Renal cortex interstitium (tissue), 15 donors: ENCODE measurements at places on chromosomes 6 and 20. TPM values are rescaled to one million over a fixed set of nuclear protein-coding genes. Genes with fewer than 3 reads are reported as not detected.

Gene RIMS1
- 2.5 TPM for polyA plus RNA-seq

Gene EPHA7
- polyA plus RNA-seq: 46.5 TPM

Gene GTSF1L
- not detected for polyA plus RNA-seq

Gene MEI4
- polyA plus RNA-seq: 1.6 TPM

Gene EXOC2
- polyA plus RNA-seq: 23.9 TPM

Gene CRISP2
- not detected for polyA plus RNA-seq

Gene PRR18
- polyA plus RNA-seq: 0.27 TPM

Gene CNKSR3
- 59.1 TPM for polyA plus RNA-seq

Gene UBD
- 1.3 TPM for polyA plus RNA-seq

Gene JAG1
- 228 TPM for polyA plus RNA-seq

Gene ZNF343
- polyA plus RNA-seq: 16.0 TPM

Gene TBXT
- polyA plus RNA-seq: 0.09 TPM

Gene CCR6
- not detected for polyA plus RNA-seq

Gene SNRPB
- polyA plus RNA-seq: 140 TPM

Gene FAM184A
- polyA plus RNA-seq: 11.4 TPM

Gene TRIM15
- 0.09 TPM for polyA plus RNA-seq

Gene BNIP5
- polyA plus RNA-seq: 0.10 TPM

Gene CRISP3
- 0.37 TPM for polyA plus RNA-seq

Gene IL17F
- 0.61 TPM for polyA plus RNA-seq

Gene TCF21
- 220 TPM for polyA plus RNA-seq

Gene MYL9
- 195 TPM for polyA plus RNA-seq

Gene EDN1
- polyA plus RNA-seq: 5.1 TPM

Gene TRAPPC3L
- 0.20 TPM for polyA plus RNA-seq

Gene POPDC3
- 0.37 TPM for polyA plus RNA-seq

Gene PLN
- 2.8 TPM for polyA plus RNA-seq

Gene C20orf144
- polyA plus RNA-seq: 0.32 TPM

Gene NEDD9
- polyA plus RNA-seq: 65.9 TPM

Gene CNR1
- polyA plus RNA-seq: 1.1 TPM

Gene BPIFB1
- polyA plus RNA-seq: 0.14 TPM

Gene TPD52L2
- polyA plus RNA-seq: 79.9 TPM

Gene LBP
- polyA plus RNA-seq: not detected

Gene MDFI
- polyA plus RNA-seq: 30.6 TPM

Gene SEMG1
- polyA plus RNA-seq: not detected

Gene SRMS
- 0.17 TPM for polyA plus RNA-seq

Gene MATN4
- polyA plus RNA-seq: 0.55 TPM

Gene NKAIN4
- polyA plus RNA-seq: 41.3 TPM

Gene MYBL2
- polyA plus RNA-seq: 29.3 TPM

Gene ABHD16B
- not detected for polyA plus RNA-seq

Gene THBS2
- 15.1 TPM for polyA plus RNA-seq

Gene RIPOR2
- 8.8 TPM for polyA plus RNA-seq

Gene SYNDIG1
- 8.2 TPM for polyA plus RNA-seq

Gene TAF8
- 25.8 TPM for polyA plus RNA-seq

Gene SRSF3
- polyA plus RNA-seq: 636 TPM

Gene PPP1R3G
- polyA plus RNA-seq: 2.6 TPM

Gene FOXP4
- polyA plus RNA-seq: 28.8 TPM

Gene ZDHHC14
- polyA plus RNA-seq: 14.8 TPM

Gene ALDH8A1
- 29.0 TPM for polyA plus RNA-seq

Gene IL20RA
- polyA plus RNA-seq: 3.1 TPM

Gene ZMYND8
- polyA plus RNA-seq: 43.6 TPM

Gene C6orf58
- polyA plus RNA-seq: 1.4 TPM

Gene TBPL1
- 54.6 TPM for polyA plus RNA-seq
